ENCODE measurements at places on chromosomes 7 and 10.

GRCh38 chr10:58023341-58024073 lies 244.2 kb downstream of the IPMK start:
- DNase-seq: peak; percentile 60

- DNase-seq: no peak
These were observed 9.7 kb upstream of the FHIP2A start for GRCh38 chr10:114811862-114812261.

GRCh38 chr7:122768827-122769226 lies 66.1 kb upstream of the RNF148 start:
- DNase-seq: no peak

GRCh38 chr7:33108554-33109004 lies 625 bp downstream of the RP9 start:
- DNase-seq: no peak

Data from HS-27A (cell line).